ENCODE measurements at places on chromosomes 11 and 22. TPM values are rescaled to one million over a fixed set of nuclear protein-coding genes. Genes with fewer than 3 reads are reported as not detected.

- DNase-seq, result peak; percentile 78
- peaks cover 10% of the 10 kb centered on the region for H3K4me1 ChIP-seq
- H3K27ac ChIP-seq, result peak overlapping the region; percentile 61
- no peak overlapping the region for H3K4me3 ChIP-seq
Observed at GRCh38 chr11:70016666-70017367, 61.3 kb upstream of the ANO1 start.

Gene MRPL11
- total RNA-seq, result 39.2 TPM

Gene SCGB1C1
- not detected for total RNA-seq

Gene CHST1
- total RNA-seq, result not detected

Gene EHF
- not detected for total RNA-seq

Data from IMR-90 (cell line).